Left ventricle myocardium inferior (tissue), 1 donor: ENCODE measurements at places on chromosomes 4 and X. TPM values are rescaled to one million over a fixed set of nuclear protein-coding genes. Genes with fewer than 3 reads are reported as not detected.

The TMPRSS11B gene
- total RNA-seq = not detected

The EFHC2 gene
- 11.7 TPM for total RNA-seq

The RRH gene
- 0.19 TPM for total RNA-seq

The UGT2B7 gene
- not detected for total RNA-seq

The ANKRD50 gene
- total RNA-seq = 5.5 TPM

The CSN1S1 gene
- not detected for total RNA-seq

The BEX2 gene
- total RNA-seq = 2.6 TPM

The RAI2 gene
- 23.6 TPM for total RNA-seq
